ENCODE measurements at places on chromosomes 16 and 17.

- no peak for DNase-seq
These were observed 12.1 kb downstream of the THRA start for GRCh38 chr17:40074871-40075200.

GRCh38 chr16:3740934-3741333 is 23.6 kb upstream of the TRAP1 start:
- DNase-seq, result peak; percentile 10

DNA sequence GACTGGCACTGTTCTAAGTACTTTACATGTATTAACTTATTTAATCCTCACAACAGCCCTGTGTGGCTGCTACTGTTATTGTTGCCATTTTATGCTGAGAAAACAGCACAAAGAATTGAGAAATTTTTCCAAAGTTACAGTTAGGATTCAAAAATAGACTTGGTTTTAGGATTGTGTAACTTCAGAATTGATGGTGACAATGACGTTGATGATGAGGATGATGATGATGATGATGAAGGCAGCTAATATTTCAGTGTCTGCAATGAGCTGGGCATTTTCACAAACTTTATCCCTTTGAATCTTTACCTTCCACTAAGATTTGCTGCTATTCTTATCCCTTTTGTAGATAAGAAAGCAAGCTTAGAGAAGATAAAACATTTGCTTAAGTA is 22.1 kb downstream of the PRKCB start:
- DNase-seq, result no peak

GRCh38 chr16:71854369-71854948 is 8.7 kb downstream of the ATXN1L start:
- no peak for DNase-seq

DNA sequence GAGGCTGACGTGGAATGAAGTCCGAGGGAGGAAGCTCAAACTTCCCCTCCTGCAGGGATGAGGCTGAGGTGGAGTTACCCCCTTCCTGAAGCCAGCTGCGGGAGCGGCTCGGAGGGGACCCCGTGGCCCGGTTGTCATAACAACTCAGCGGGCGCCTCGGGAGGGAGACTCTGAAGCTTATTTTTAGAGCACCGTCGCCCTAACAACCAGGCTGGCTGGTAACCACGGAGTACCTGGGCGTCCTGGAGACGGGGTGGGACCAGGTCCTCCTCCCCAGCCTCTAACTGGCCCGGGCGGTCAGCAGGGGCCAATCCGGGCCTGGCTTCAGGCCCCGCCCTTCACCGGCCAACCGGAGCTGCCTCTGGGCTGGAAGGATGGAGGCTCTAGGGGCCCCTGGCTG is 27.7 kb downstream of the NECAB2 start:
- DNase-seq, result peak; percentile 60

- no peak for DNase-seq
These were observed 5.9 kb downstream of the CORO7 start for GRCh38 chr16:4410335-4411075.

DNA sequence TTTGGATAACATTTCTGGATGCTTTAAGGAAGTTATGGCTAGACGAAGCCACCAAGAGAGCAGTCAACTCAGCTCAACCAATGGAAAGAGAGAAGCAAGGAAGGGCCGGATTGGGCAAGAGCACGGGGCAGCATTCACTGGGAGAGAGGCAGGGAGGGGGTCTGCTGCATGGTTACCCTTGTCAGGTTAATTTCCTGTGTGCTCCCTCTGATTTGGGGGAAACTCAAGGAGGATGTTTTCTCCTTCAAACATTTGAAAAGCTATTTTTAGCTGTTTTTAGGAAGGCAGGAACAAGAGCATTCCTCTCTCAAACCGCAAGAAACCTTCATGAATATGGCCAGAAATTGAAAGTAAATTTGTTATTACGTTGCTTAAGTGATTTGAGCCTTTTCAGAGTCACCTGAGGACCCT is 118.5 kb upstream of the ZFHX3 start:
- DNase-seq, result no peak

DNA sequence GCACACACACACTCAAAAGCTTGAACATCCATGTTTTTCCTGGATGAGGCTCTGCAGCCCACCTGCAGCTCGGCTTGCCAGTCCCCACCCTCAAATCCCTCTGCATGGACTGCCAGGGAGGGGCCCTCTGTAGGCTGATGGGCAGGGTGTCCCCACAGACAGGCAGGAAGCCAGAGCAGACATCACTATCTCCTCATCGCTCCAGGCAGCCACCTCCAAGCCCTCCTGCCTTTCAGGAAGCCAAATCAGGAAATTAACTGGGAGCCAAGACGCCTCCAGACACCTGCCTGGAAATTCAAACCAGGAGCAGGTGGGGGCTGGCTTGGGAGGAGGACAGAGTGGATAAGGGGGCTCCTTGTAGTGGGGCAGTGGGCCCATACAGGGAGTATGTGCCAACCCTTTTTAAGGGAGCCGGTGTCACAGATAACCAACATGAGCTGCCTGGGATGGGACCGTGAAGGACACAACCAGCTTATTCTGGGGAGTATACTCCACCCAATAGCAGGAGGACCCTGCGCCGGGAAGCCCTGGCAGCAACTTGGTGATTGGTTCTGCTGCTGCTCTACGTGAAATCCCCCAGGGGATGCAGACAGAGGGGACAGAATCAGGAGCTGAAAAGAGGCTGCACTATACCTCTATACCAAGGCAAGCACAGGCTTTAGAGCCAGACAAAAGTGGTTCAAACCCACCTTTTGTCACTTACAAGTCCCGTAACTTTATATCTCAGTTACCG is 139.1 kb downstream of the CCT6B start:
- DNase-seq, result no peak

Data from Right ventricle myocardium superior (tissue), 1 donor.